Left lobe of liver (tissue), 2 donors: ENCODE measurements at places on chromosomes 5 and 9. TPM values are rescaled to one million over a fixed set of nuclear protein-coding genes. Genes with fewer than 3 reads are reported as not detected.

Gene ARL14EPL
- total RNA-seq, result not detected

Gene FOXD4L3
- total RNA-seq, result not detected

Gene FGF18
- total RNA-seq, result not detected

Gene ADAMTS12
- total RNA-seq, result 1.9 TPM

Gene FOXD4L4
- total RNA-seq, result 0.15 TPM

Gene BHMT2
- total RNA-seq, result 374 TPM

Gene TERT
- 0.10 TPM for total RNA-seq

Gene MATR3
- total RNA-seq, result 39.2 TPM

Gene SLC6A19
- 0.73 TPM for total RNA-seq

Gene HBEGF
- 0.70 TPM for total RNA-seq

Gene CCL27
- not detected for total RNA-seq

Gene C9orf153
- 0.15 TPM for total RNA-seq

Gene MOB3B
- 0.91 TPM for total RNA-seq

Gene MEGF10
- 1.4 TPM for total RNA-seq

- no peak for DNase-seq
Observed at GRCh38 chr9:38294220-38294960, 98.1 kb upstream of the ALDH1B1 start.

- DNase-seq, result no peak
Observed at GRCh38 chr9:88052321-88052965, 78.1 kb upstream of the CDK20 start.

- DNase-seq, result no peak
Observed at GRCh38 chr9:83988411-83988810, 7.8 kb downstream of the RMI1 start.

DNA sequence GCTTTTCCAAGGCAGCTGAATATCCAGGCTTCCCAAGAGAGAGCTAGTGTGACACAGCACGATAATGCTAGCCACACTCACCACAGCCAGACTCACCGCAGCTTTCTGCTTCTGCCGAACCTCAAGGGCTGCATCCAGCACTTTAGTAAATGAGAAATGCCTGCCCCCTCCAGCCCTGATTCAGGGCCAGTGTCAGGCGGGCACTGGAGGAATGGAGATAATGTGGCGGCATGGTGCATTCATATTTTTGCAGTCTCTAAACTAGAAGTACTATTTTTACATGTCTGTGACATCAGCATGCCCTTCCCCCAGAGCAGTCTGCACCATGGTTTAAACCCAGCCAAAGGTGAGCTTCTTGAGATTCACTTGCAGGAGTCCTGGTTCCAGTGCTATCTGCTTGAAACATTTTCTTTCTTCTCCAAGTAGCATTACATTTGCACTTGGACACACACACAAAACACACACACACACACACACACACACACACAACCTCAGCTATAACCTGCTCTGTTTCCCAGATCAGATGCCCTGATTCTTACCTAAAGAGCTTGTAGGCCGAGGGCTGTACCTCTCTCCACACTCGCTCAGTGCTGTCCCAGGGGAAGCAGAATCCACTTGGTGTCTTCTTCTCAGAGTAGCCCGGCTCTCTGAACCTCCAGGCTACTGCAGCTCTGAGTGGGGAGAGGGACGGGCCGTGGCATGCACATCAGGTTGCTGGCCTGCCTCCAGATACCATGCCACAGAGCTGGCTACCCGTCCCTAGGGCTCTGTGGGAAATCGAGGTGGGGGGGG, at the start of gene FGF1:
Gene FGF1 (minus strand): TSS at position 673 of the 792 bp plus-strand sequence. CDS start 71,963 bp downstream, outside the sequence.
- DNase-seq, result no peak

- no peak for DNase-seq
Observed at GRCh38 chr5:119327018-119327417, 28.8 kb upstream of the TNFAIP8 start.

- DNase-seq, result no peak
Observed at GRCh38 chr5:151147033-151147432, 10.5 kb downstream of the ANXA6 start.

- DNase-seq, result no peak
Observed at GRCh38 chr9:105972466-105973204, 278.3 kb downstream of the TMEM38B start.

DNA sequence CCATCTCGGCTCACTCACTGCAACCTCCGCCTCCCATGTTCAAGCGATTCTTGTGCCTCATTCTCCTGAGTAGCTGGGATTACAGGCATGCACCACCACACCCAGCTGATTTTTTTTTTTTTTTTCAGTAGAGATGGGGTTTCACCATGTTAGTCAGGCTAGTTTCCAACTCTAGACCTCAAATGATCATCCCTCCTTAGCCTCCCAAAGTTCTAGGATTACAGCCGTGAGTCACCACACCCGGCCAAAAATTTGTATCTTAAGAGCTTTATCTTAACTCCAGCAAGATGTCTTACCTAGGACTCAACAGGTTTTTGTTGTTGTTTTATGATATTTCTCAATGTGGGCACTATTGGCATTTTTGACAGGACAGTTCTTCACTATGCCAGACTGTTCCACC, 27.9 kb downstream of the LYRM7 start:
- no peak for DNase-seq

DNA sequence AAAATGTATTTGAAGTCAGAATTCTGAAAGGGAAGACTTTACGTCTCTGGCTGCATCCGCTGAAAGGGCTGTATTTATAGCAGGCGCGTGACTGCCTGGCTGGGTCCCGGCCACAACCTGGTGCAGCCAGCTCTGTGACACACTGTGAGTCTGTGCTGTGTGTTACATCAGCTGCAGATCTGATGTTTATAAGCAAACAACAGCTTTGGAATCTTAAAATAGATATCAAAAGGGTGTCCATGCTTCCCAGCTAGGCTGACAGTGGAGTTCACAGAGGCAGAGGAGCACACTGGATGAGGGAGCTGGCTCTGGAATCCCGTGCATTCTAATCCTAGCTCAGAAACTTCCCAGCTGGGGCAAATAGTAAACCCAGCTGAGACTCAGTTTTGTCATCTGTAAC, 433.4 kb upstream of the BRINP1 start:
- no peak for DNase-seq

DNA sequence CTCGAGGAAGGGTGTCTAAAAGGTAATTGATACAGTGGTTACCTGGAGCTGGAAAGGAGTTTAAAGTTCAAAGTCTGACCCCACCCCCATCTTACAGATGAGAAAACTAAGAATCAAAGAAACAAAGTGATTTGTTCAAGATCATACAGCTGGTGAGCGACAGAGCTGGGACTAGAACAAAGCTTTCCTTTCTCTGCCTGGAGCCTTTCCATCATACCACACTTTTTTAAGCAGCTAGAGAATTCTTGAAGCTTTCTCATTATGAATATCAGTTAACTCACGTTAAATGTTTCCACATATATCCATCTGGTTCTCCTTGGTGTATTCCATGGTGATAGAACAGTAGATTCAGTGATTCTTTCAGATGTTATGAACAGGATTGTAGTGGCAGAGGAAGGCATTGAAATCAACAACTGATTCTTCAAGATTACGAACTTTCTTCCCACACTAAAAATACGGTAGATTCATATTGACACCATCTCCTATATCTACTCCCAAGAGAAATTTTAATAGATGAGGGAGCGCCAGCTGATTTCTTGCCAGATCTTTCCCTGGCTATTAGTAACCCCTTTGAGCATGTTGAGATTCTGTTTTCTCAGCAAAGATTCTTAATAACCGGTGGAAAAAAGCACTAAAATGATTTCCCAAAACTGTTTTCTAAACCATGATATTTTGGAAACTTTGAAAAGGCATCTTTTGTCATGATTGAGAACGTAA, 233.7 kb downstream of the ADAMTSL1 start:
- no peak for DNase-seq

DNA sequence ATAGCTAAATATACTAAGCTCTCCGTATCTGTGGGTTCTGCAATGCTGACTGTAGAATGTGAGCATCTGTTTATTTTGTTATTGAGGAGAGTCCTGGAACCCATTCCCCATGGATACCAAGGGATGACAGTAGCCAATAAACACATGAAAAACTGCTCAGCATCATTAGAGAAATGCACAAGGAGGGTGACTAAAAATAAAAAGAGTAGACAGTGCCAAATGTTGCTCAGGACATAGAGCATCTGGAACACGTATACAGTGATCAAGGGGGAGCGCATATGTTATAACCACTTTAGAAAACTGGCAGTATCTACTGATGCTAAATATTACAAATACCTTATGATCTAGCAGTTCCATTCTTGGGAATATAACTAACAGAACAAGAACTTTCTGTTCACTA, 31.0 kb downstream of the MARCHF6 start:
- DNase-seq, result no peak

GRCh38 chr5:149355688-149356087, 2.2 kb upstream of the PCYOX1L start:
- no peak for DNase-seq

DNA sequence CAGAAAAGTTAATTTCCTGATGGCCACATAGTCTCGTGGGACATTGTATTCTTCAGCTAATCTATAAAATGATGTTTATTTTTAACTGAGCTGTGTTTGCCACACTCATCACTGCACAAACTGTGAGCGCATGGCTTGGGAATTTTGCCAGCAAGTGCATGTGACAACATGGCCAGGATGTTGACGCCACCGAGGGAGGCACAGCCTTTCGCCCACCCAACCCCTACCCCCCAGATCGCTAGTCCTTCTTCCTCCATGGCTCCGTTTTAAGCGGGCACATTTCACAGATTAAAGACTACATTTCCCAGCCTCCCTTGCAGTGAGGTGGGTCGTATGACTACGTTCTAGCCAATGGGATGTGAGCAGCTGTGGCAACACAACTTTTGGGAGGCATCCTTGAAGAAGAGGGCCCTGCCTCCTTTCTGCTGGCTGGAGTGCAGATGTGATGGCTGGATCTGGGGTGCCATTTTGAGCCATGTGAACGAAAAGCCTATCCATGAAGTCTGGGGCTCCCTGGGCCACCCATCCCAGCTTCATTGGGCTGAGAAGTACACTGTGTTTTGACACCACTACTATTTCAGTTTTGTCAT, 7.9 kb downstream of the NRARP start:
- DNase-seq, result no peak

- no peak for DNase-seq
Observed at GRCh38 chr5:93165559-93165958, 415.5 kb downstream of the NR2F1-AS1 start.

DNA sequence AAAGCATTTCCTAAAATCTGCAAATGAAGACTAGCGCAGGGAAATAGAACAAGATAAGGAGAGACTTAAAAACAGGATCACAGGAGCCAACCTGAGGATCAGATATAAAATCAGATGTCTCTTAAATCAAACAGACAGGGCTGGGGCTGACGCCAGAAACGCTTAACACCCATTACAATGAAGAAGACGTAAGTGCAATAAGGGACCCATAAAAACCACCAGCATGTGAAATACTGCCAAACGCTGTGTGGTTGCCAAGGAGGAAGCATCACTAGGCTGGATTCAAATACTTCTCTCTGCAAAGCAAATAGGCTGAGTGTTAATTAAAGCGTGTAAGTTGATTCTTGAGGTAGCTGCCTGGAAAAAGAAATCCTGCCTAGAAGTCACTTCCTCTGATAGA, 74.4 kb upstream of the ATP10B start:
- DNase-seq, result no peak

DNA sequence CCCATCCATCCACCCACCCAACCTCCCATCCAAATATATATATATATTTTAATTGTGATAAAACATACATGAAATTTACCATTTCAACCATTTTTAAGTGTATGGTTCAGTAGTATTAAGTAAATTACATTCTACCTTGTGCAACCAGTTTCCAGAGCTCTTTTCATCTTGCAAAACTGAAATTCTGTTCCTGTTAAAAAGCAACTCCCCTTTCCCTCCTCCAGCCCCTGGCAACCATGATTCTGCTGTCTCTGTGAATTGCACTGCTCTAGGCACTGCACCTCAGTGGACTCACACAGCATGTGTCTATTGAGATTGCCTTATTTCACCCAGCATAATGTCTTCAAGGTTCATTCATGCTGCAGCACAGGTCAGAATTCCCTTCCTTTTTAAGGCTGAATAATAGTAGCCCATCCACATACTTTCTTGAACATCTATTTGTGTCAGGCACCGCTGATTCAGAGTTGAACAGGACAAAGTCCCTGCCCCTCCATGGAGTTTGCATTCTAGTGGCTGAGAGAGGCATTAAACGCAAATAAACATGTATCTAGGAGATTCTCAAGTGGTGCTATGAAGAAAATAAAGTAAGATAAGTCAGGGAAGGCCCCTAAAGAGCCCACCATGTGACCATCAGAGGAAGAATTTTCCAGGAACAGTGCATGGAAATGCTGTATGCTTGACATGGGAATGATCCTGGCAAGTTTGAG, 24.0 kb downstream of the CSF1R start:
- DNase-seq, result no peak

DNA sequence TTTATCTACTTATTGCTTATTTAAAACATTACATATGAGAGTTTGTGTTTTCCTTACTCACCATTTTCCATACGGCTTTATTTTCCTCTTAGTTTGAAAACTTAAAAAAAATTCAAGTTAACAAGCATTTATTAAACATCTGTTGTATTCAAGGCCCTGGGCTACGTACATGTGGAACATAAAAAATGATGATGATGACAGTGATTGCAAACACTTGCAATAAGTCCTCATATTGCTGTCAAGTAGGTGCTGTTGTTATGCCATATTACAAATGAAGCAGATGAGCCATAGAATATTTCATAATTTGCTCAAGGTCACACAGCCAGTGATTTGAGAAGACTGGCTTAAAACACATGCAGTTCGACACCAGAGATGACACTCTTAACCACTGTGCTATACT, 180.6 kb downstream of the COMMD10 start:
- DNase-seq, result no peak

DNA sequence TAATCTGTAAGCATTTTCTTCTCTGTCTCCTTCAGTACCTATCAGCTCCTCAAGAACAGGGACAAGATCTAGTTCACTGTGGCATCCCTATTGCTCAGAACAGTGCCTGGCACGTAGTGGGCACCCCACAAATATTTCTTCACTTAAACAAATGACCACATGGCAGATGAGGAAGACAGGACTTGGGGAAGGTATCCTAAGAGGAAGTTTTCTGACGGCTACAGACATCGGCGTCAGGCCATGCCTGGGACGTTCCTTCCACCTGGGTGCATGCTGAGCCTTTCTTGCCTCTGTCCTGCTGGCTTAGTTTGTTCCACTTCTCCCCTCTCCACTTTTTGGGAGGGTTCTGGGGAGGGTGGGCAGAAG, 60.2 kb downstream of the NEURL1B start:
- DNase-seq, result no peak

GRCh38 chr5:76859591-76860247, 9.9 kb downstream of the S100Z start:
- DNase-seq, result no peak

DNA sequence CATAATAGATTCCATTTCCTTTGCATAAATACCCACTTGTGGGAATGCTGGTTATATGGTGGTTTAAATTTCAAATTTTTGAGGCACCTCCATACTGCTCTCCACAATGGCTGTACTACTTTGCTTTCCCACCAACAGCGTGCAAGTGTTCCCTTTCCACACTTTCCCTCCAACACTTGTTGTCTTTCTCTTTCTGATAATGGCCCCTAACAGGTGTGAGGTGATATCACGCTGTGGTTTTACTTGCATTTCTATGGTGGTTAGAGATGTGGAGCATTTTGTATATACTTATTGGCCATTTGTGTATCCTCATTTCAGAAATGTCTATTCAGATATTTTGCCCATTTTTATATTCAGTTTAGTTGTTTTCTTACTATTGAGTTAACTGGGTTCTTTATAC, 34.6 kb downstream of the CTSL start:
- DNase-seq, result no peak

- no peak for DNase-seq
Observed at GRCh38 chr5:84637662-84638375, 253.1 kb upstream of the EDIL3 start.
